Activated CD4-positive, alpha-beta T cell treated with anti-CD3 and anti-CD28 coated beads, Interleukin-2, Interleukin-6, amounts not matched to agents 100 ng/mL and 50 ng/mL, durations not matched to agents 16 hours and 8 hours (primary cell): ENCODE measurements at places on chromosomes 16 and 17.
A peak's percentile ranks its signal among the peaks of the same experiment; 100 is the strongest.

- DNase-seq = peak; percentile 23
Observed at GRCh38 chr17:65193305-65193704, 56.1 kb downstream of the RGS9 start.

- peak; percentile 59 for DNase-seq
Observed at GRCh38 chr16:9099131-9099625, 7.7 kb downstream of the HAPSTR1 start.

DNA sequence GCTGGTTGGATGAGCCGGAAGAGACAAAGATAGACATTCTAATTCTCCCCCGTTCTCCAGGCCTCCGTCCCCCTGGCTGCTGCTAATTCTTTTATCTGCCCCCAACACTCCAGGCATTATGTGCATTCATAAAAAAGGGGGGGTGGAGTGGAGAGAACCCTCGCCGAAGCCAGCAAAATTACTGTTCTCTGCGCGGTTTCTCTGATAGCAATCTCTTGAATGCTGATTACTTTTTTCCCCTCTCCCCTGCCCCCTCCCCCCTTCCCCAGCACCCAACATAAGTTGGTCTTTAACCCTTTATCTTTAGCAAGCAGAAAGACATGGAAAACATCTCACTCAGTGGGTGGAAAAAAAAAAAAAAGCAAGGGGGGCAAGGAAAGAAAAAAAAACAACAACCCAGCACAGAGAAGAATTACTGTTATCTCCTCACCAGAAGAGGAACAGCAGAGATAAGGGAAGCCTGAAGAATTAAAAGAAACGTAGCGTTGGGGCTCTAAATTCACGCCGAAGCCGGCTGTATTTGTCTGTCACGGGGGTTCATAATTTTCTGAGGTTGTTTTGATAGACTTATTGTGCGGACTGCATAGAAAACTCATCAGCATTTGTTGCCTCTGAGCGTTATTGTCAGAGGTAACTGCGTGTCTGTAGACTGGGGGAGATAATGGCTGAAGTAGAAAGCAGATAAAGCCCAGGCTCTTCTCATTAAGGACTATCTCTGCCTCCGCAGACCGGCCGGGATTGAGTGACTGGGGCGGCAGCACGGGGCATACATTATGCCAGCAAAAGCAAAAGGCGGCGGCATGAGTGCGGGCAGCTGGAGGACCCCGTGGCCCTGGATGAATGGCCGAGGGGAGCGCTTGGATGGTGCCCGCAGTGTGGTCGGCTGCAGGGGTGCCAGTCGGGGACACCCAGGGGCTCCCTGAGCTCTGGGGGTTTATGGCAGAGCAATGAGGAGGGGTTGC is 126.9 kb downstream of the MRM1 start:
- peak; percentile 25 for DNase-seq

GRCh38 chr17:7207120-7208001 is 12.3 kb downstream of the DLG4 start:
- DNase-seq = no peak

DNA sequence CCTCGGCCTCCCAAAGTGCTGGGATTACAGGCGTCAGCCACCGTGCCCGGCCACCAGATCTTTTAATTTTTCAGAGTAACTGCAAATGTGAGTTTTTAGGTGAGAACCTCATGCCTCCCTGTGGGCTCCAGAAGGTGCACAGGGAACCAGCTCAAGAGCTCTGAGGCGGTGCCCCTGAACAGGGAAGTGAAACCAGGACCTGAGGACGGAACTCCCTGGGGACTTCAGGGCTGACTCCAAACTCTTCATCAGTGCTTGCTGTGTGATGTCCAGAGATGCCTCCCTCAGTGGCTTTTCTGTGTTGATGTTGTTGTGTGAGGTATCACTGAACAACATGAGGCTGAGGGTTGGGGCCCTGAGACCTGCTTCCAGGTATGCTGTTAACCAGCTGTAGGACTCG is 23.8 kb downstream of the SLC12A3 start:
- DNase-seq = no peak

DNA sequence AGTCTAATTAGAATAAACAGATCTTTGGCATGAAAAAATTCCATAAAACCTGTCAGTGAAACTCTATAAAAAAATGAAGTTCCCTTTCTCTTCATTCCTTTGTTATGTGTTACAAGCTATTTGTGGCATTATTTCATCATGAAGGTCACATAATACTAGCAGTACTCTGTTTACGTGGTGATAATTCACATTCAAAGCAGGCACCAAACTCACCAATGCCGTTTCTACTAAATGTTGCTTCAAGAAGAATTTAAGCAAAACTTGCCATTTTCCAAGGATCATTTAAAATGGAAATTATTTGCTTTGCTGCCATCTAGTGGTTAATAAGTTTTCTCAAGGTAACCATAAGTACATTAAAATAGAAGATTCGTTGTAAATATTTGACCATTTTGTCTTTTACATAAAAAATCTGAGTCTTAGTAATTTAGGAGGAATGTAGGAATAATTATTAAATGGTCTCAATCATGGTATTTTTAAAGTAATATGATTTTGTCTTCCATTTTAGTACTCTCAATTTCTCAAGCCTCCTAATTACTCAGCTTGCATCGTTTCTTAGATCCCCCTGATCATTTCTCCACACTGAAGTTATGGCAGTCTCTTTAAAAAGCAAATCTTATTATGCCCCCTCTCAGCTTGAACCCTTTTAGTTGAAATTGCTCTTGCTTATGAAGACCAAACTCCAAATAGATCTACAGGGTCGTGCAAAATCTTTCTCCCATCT is 80.8 kb downstream of the OMG start:
- DNase-seq = peak; percentile 37

- DNase-seq = no peak
Observed at GRCh38 chr16:4882633-4883285, 35.5 kb downstream of the UBN1 start.

GRCh38 chr16:59330019-59330670 is 596.0 kb upstream of the GOT2 start:
- DNase-seq = no peak

DNA sequence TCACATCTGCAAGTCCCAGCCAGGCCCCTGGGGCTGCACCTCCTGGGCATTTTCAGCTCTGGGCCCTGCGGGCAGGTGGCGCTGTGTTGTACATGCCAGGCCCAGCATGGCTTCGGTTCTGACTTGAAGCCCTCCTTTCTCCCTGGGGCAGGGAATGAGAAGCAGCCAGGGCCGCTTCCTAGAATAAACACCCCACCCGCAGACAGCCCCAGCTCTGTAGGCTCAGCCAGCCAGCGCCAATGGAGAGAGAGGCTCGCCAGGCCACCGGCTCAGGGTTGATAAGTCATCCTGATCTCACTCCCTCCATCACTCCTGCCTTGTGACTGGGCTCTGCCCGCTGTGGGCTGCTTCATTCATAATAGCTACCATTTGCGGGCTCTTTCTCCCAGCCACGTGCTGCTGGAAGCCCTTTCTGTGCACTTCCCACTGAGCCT is 6.0 kb upstream of the GLIS2 start:
- DNase-seq = peak; percentile 66

DNA sequence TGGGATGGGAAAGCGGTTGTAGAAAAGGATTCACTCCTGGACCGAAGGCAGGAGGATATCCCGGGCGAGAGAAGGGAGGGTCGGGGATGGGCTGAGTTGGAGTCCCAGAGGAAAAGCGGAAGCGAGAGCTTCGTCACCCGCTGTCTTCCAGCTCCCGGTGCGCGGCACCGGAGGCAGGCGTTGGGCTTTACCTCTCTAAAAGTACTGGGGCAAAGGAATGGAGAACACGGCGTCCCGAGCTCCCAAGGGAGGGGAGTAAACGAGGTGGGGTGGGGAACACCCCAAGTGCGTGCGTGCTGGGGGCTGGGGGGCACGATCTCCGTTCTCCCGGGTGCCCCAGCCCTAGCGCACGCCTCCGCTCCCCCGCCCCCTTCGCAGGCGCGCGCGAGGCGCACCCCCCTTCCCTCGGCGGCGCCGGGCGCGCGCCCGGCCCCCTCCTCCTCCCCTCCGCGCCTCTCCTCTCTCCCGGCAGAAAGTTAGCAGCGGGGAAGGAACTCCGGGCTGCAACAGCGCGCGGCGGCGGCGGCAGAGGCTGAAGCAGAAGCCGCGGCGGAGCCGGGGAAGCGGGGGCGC is at the start of gene HS3ST4:
TSS of gene HS3ST4 (plus strand) at position 441 of the 573 bp plus-strand sequence.
- DNase-seq = no peak

DNA sequence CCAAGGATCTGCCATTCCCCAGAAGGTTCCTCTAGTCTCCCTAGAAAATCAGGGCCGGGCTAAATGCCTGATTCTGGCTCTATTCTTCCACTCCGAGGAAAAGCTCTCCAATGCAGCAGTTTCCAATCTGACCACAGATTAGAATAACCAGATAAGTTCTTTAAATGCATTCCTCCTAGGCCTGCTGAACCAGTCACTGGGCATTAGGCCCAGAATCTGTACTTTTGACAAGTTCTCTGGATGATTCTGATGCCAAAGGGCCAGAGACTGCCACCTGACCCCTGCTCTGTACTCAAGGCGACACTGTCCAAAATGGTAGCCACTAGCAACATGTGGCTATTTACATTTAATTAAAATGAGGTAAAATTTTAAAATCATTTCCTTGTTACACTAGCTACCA is 22.3 kb downstream of the MAP3K14 start:
- no peak for DNase-seq

- no peak for DNase-seq
Observed at GRCh38 chr16:8753416-8754054, 43.9 kb downstream of the TMEM186 start.

GRCh38 chr17:45143767-45144198 is 4.5 kb upstream of the HEXIM1 start:
- peak; percentile 21 for DNase-seq

DNA sequence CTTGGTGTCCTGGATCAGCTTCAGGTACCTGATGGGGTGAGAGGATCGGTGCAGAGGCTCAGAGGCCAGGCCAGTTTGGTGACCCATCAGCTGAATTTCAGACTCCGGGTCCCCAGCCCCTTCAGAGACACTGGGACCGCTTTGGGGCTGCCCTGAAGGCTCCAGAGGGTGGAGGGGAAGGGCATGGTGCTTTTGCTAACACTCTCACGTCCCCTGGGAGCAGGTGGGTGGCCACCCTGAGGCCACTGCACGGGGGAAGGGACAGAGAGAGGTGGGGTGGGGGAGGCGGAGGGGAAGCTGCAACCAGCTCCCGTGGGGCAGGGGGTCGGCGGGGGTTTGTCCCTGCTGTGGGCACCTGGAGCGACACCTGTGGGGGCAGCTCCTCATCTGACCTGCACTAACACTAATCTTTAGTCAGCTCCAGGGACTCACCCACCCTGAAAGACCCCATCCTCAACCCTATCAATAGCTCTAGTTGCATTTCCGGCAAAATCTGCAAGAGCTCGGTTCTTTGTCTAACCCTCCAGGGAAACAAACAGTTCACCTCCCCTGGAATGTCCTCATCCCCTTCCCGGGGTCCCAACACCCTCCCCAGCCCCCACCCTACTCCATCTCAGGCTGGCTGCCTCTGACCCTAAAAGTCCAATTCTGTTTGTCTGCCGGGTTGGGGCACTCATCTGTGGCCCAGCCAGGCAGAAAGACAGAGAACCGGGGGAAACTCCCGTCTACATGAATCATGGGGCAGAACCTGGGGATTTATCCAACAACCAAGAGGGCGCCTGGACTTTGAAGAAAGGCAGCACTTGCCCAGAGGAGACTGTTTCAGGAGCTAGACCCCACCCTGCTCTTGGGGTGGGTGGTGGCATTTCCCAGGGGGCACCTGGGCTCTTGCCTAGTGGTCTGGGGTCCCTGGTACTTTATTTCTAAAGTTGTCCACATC is 91.9 kb upstream of the CBX4 start:
- no peak for DNase-seq

GRCh38 chr16:52787709-52788108 is 240.8 kb upstream of the TOX3 start:
- DNase-seq = no peak

GRCh38 chr17:81477173-81477572 is 35.4 kb downstream of the ACTG1 start:
- DNase-seq = no peak

DNA sequence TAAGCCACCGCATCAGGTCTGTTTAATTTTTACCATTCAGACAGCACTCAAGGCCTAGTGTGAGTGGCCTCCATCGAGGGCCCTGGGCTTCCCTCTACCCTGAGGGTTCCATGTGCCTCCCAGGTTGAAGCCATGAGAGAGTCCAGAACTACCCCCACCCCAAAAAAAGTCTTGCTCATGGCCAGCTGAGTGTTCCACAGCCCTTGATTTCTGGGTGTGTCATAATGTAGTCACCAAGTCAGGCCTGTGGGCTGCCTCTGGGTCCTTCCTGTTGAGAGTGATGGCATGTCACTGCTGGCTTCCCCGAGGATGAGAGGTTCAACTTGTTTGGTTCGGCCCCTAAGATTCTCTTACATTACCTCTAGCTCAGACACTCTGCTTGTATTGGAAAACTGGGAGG is 100.6 kb downstream of the PITPNC1 start:
- peak; percentile 66 for DNase-seq
